ENCODE measurements at places on chromosomes 3 and 15. TPM values are rescaled to one million over a fixed set of nuclear protein-coding genes. Genes with fewer than 3 reads are reported as not detected.

DNA sequence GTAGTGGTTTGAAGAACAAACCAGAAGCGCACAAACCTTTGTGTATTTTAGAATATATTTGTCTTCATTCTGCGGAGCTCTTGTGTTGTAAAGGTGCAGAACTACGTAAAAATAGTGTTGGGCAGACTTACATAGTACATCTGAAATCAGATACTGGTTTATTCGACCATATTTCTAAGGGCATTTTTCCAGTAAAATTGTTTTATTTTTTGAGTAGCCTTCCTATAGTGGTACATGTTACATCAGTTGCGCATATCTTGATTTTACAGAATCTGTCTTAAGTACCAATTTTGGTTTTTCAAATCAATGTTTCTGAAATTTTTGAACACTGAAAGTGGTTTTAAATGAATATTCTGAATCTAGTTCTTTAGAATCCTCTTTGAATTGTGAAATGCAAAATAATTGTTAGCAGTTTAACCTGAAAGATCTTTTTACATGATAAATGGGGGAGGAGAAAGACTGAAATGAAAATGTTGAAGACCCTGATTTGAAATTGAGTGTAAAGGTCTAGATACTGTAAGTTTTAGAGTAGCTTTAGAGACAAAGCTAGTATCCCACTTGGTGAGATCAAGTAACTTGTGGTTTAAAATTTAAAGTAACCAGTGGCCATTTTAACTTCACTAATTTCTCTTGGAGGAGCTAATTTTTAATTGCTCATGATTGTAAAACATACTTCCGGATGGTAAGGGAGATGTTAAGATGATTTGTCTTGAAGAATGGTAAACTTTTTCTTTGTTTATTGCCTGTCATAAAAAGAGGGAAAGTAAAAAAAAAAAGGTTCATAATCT, 15.5 kb upstream of the CHD2 start:
- no peak for ATAC-seq

DNA sequence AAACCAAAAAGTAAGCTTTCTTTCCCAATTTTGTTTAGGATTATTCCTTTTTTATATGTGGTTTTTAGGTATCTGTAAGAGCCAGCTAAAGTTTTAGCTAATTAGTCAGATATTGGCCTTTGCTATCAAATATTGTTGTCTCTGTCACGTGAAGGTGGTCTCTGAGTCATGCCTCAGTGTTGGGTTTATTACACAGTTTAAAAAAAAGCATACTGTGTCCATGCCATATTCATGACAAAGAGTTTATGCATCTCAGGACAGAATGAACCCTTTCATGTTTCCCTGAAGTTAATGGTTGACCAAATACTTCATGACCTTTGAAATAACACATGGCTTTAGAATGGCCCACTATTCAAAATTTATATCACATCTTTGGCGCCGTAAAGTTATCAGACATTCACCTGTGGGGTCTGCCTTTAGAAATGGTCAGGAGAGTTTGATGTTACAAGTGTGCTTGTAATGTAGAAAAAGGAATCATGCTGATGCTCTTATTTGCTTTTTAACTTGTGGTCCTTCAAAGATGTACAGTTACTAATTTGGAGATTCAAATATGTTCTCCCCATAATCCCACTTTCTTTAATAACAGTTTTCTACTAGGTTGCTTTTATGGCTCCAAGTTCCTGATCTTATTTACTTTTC, 101.5 kb downstream of the MYRIP start:
- ATAC-seq, result no peak

DNA sequence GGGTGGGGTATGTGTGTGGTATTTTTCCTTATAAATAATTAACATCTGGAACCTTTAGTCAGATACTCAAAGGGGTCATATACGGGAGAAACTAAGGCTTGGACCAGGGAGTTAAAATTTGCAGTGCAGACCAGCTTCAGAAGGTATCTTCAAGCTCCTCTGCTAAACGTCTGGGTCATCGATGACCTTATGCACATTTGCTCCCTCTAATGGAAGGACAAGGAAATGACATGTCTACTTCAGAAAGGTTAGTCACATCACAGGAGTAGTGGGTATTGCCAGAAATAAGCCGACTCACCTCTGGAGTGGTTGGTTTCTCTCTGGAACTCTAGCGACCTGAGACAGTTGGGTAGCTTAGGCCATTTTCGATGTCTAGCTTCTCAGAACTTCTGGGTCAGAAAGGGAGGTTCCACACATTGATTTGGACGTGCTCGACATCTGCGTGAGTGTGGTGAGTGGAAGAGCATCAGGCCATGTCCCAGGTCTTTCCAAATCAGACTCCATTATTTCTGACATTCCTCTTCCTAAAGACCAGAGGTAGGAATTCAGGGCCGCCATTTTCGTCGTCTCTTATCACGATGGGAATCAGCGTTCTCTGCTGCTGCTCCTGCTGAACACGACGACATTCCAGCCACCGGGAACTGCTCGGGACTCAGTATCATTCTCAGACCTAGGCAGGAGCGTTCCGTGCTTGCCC, 31.8 kb upstream of the RASA2 start:
- peak; percentile 44 for ATAC-seq

Gene CLDN1
- total RNA-seq, result 0.97 TPM

Gene ZNF620
- 5.9 TPM for total RNA-seq

DNA sequence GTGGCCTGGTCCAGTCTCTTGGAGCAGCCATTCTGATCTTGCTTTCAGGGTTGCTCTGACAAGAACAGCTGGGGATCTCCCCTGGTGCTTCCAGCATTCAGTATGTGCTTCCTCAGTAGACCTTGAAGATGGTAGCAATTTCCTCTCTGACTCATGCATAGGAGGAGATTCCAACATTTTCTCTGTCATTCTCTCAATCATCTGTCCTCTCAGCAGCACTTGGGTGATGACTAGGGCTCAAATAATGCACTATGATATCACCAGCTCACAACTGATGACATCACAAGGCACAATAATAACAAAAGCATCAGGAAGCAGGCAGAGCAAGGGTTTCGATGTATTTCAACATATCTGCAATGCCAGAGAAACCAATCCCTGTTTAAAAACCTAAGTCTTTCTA, 52.7 kb downstream of the NFKBIZ start:
- ATAC-seq, result peak; percentile 93

- no peak for ATAC-seq
Observed at GRCh38 chr3:188752850-188753249, 418.9 kb upstream of the TPRG1 start.

All from motor neuron (in vitro differentiated cells).